ENCODE measurements at places on chromosomes 12 and 14.

DNA sequence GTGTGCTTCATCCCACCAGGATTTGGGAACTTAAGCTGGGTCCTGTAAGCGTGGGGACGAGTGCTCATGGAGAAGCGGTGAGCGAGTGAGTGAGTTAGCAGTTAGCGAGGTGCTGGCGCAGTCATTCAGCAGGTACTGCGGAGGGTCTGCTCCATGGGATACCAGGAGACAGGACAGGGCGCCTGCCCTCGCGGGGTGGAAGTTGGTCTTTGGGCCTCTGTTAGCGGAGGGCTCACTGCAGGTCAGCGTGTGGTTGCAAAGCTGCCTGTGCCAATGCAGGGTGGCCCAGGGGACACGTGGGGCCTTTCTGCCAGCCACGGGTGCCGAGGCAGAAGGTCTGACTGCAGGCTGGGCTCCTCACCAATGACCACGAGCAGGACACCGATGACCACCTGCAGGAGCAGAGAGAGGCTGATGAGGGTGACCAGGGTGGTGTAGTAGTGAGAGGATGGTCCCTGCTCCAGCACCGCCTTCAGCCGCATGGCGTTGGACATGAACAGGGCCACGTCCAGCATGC, 97.6 kb downstream of the NINJ2 start:
- no peak for DNase-seq

GRCh38 chr12:9719790-9720189, 13.1 kb downstream of the CLECL1 start:
- no peak for DNase-seq

DNA sequence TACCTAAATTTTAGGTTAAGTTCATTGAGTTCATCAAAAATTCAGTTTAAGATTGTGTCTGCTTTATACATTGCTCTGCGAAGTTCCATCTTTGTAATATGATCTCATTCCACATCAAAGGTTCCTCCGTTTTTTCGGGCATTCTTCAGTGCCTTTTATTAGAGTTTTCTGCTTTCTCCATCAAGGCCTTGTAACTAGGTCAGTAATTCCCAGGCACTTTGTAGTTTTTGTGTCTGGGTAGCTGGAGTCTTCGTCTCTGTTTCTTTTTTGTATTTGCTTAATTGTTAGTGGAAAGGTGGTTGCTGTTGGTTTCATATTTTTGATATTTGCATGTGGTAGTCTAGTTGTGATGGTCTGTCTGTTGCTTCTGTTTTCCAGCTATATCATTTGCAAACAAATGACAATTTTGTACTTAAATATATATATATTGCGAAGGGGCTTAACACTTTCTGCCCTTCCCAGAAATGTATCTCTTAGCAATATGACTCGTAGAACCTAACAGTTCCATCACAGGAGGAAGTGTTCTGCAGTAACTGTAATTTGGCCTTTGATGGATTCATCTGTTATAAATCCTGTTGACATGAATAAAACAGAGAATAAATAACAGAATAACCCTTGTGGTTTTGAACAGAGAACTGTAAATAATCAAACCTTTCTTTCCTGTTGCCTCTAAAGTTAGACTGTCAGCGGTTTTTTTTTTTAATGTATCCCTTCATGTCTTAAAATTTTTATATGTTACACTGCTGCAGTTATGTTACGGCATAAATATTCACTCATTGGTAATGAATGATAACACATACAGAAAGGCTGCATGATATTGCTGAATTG, 88.4 kb upstream of the DYNC1H1 start:
- DNase-seq, result no peak

DNA sequence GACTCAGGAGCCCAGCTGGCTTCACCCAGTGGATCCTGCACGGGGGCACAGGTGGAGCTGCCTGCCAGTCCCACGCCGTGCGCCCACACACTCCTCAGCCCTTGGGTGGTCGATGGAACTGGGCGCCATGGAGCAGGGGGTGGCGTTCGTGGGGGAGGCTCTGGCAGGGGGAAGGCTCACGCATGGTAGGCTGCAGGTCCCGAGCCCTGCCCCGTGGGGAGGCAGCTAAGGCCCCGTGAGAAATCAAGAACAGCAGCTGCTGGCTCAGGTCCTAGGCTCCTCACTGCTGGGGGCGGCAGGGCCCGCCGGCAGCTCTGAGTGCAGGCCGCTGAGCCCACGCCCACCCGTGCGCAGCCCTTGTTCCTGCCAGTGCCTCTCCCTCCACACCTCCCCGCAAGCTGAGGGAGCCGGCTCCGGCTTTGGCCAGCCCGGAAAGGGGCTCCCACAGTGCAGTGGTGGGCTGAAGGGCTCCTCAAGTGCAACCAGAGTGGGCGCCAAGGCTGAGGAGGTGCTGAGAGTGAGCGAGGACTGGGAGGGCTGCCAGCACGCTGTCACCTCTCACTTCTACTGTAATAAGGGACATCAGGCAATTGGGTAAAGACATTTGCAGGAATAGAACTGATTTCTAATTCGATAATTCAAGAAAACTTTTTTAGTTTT, 115.4 kb downstream of the TMTC2 start:
- no peak for DNase-seq

DNA sequence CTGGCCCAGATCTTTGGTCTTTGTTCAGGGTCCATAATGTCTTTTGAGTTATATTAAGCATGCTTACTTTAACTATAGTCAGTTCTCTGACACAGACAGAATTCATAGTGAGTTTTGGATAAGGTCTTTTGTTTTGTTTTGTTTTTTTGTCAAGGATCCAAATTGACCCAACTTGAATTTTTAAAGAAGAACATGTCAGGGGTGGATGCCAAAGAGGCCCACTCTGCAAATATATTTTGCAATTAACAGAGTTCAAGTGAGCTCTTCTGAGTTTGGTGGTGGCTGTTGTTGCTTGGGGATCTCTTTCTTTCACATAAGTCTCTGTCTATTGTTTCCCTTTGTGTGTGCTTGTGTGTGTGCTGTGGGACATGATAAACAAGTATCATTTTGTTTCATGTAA, 34.4 kb upstream of the PMCH start:
- no peak for DNase-seq

- DNase-seq, result no peak
Measured at GRCh38 chr14:38835874-38836273, 267.2 kb downstream of the SEC23A start.
